Stimulated activated CD8-positive, alpha-beta memory T cell treated with anti-CD3 and anti-CD28 coated beads, Interleukin-7, amount 100 ng/mL, for 24 hours (primary cell): ENCODE measurements at places on chromosomes 13 and 19.

- DNase-seq = no peak
Measured at GRCh38 chr13:45206340-45206739, 5.5 kb upstream of the KCTD4 start.

DNA sequence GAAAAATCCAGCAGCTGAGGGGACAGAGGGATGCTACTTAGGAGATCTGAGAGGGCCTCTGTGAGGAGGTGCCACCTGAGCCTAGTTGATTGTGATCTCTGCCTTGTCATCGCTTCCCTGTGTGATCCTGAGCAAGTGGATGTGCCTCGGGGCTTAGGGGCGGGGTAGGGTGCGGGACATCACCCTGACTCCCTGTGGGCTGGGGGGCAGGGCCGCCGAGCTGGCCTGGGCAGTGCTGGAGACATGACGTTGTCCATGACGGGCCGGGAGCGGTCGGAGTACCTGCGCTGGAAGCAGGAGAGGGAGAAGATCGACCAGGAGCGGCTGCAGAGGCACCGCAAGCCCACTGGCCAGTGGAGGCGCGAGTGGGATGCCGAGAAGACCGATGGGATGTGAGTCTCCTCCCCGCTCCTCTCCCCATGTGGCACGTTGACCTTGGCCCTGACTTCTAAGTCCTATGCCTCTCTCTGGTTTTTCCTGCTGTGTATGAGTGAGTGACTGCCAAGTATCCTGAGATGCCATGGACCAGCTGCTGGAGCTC lies 8.2 kb upstream of the INAFM1 start:
- no peak for DNase-seq

- no peak for DNase-seq
Measured at GRCh38 chr13:106443607-106444322, 91.7 kb downstream of the EFNB2 start.

GRCh38 chr19:55486971-55487923 lies 989 bp upstream of the SSC5D start:
- no peak for DNase-seq

GRCh38 chr19:3295581-3295980 lies 70.8 kb upstream of the NFIC start:
- no peak for DNase-seq

DNA sequence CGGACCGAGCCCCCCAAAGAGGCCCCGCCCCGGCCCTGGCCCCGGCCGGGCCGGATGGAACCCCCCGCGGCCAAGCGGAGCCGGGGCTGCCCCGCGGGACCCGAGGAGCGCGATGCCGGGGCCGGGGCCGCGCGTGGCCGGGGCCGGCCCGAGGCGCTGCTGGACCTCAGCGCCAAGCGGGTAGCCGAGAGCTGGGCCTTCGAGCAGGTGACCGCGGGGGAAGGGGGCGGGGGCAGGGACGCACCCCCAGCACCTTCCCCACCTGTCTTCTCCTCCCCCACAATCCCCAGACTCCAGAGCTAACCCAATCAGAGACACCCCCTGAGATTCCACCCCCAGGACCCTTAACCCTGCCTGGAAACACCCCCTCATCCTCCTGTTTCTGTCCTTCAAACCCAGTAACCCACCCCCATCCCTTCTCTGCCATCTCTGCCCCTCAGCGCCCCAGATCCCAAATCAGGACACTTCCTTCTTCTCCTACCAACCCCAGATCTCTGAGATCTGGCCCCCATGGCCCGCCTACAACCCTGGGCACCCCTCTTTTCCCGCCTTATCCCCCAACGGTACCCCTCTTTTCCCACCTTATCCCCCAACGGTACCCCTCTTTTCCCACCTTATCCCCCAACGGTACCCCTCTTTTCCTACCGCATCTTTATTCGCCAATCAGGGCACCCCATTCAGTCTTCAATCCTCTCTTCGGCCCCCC lies 505 bp downstream of the ZSWIM4 start:
- no peak for DNase-seq

- DNase-seq = no peak
Measured at GRCh38 chr13:65314008-65314407, 1916.1 kb downstream of the PCDH9 start.

DNA sequence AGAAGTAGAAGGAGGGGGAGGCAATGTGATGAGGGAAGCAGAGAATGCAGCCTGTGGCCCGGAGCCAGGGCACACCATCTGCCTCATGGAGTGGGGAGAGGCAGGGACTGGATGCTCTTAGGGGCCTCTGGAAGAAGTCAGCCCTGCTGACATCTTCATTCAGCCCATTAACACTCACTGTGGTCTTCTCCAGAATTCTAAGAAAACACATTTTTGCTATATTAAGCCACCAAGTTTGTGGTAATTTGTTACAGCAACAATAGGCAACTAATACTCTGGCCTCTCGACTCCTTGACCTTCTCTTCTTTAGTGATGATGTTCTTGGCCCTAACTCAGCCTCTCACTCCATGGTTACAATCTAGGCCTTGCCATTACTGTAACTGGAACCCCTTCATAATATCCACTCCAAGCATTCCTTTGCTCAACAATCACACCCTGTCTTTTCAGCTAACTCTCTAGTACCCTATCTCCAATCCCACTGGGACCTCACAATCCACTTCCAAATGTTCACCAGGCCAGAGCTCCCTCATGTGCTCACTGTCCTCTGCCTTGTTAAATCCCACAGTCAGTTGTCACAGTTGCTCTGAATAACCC lies 98.5 kb downstream of the MIPEP start:
- DNase-seq = no peak

- DNase-seq = no peak
Measured at GRCh38 chr13:108214441-108215271, 680 bp downstream of the LIG4 start.

DNA sequence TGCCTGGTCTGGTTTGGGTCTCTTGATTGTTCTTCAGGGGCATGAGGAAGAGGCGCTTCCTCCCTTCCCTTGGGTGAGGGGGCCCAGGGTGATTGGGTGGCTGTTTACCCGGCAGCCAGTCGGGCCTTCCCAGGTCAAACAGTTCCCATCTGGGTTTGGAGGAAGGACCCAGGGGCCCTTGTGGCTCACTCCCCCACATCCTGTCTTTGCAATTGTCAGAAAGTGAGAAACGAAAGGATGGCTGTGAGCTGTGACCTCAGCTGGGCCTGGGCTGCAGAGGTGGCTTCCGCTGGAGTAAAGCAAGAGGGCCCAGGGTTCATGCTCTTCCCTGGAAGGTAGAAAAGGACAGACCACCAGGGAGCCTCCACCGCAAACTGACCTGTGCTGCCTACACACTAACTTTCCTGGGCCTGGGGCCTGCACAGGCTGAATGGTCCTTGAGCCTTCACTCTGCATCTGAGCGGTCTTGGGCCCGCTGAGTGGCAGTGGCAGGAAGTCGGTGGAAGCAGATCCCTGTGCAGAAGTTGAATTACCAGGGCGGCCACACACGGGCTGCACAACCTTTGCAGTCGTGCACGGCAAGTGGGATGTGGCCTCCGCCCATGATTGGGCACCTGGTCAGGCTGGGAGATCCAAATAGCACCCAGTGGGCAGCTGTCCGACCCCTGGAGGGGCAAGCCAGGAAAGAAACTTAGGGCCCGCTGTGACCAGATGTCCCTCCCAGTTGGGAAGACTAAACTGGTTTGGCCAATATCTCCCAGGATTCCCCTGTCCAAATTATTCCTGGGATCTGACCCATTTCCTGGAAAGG lies 5.3 kb upstream of the CD79A start:
- no peak for DNase-seq

DNA sequence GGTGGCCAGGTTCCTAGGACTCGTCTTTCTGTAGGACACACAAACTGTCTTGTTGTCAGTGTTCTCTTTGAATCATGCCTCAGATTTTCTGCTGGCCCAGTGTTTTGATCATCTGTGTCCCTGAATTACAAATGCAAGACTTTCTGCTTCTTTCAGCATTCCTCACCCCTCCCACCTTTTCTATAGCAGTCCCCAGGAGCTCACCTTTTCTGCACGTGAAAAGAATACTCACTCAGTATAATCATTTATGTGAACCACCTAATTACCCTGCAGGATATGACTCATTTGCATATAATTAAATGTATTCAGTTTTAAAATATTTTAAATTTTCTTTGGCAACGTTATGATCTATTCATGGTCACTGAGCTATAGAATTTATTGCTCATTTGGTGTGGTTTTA lies 389.2 kb downstream of the ITGBL1 start:
- DNase-seq = no peak

- no peak for DNase-seq
Measured at GRCh38 chr19:6721773-6722172, 1.3 kb upstream of the C3 start.

DNA sequence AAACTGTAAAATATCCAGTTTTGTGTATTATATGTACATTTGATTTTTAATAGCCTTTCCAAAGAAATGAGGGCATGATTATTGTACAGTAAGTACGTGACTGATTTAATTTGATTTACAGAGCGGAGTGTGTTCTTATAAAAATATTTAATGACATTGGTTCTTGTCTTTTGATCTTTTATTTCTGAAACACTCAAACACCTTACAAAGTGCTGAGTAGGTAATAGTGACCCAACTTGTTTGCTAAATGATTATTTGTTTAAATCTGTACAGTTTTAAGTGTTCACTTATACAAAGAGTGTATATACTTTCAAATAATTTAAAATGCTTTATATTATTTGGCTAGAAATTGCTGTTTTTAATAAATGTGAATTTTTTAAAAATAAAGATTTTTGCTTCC lies 71.5 kb downstream of the COG3 start:
- no peak for DNase-seq
